Brain microvascular endothelial cell (primary cell): ENCODE measurements at places on chromosomes 6 and 20.

DNA sequence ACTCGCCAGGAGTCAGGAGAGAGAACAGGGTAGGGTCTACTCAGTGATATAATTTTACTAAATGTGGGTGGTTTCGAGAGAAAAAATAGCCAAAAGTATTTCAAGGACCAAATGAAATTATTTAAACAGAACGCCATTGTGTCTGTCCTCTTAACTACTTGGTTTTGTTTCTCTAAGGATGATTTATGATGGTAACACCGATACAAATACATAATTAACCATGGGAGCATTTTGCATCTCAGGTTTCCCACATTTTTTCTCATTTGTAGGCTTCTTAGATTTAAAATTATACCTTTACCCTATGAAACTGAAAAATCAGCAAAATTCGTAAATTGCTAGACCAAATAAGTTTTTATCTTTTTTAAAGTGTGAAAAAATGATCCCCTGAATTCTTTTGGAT, 188.2 kb downstream of the ZFP64 start:
- no peak for DNase-seq

GRCh38 chr6:63597141-63598048, 25.1 kb downstream of the LOC128125822 start:
- no peak for DNase-seq

DNA sequence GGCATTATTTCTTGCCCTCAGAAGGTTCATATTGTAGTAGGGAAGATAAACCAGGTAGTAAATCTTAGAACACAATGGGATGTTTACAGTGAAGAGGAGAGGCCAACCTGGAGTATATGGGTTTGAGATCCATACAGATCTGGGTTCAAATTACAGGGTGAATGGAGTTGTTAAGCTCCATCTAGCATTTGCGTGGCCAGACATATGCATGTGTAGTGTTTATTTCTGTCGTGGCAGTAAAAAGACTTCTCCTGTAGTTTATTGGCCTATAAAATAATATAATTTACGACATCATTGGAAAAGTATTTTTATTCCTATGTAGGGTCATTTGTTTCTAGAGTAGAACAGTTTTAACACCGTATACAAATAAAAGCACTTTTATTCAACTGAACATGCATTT, 25.2 kb upstream of the TULP4 start:
- no peak for DNase-seq

- no peak for DNase-seq
Measured at GRCh38 chr6:108555399-108556052, 5.2 kb upstream of the FOXO3 start.

DNA sequence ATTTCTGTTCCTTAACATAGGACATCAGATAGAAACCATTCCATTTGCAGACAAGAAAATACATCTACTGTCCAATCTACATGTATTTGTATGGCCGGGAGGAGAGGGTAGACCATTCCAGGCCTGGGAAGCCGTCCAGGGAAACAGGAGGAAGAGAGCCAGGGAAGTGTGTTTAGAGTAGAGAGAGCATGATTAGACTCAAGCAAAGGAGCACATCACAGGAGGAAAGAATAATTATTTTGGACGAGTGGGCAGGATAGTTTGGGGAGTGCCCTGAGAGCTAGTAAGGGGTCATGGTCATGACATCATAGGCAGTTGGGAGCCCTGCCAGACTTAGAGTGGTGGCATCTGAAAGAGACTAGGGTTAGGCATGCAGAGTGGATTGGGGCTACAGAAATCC, 250.0 kb downstream of the HIVEP2 start:
- DNase-seq: no peak

DNA sequence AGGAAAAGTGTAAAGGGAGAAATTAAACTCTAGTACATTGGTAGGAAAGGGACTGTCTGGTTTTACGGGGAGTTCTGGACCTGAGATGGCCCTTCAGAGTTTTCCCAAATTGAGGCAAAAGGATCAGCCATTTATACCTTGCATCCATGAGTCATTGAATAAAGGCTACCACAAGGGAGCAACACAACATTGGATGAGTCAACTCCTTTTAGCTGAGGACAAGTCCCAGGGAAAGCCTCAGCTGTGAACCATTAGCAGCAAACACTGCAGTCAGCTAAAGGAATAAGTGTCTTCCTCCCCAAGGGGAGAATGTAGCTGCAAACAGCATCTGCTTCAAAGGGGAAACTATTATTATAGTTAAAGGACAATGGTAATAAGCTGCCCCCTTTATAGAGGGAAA, 468.7 kb upstream of the ID4 start:
- peak; percentile 73 for DNase-seq
